Sigmoid colon (tissue), 7 donors: ENCODE measurements at places on chromosomes 11 and 22. TPM values are rescaled to one million over a fixed set of nuclear protein-coding genes. Genes with fewer than 3 reads are reported as not detected.
A peak's percentile ranks its signal among the peaks of the same experiment; 100 is the strongest.

- no peaks in the 10 kb centered on the region for H3K36me3 ChIP-seq
- no peaks in the 10 kb centered on the region for H3K27me3 ChIP-seq
- H3K27ac ChIP-seq = peak overlapping the region; percentile 97
- DNase-seq = peak; percentile 22
- H3K4me3 ChIP-seq = no peak overlapping the region
- H3K4me1 ChIP-seq = no peaks in the 10 kb centered on the region
Measured at GRCh38 chr11:8757047-8757446, 74.5 kb downstream of the RPL27A start.

DNA sequence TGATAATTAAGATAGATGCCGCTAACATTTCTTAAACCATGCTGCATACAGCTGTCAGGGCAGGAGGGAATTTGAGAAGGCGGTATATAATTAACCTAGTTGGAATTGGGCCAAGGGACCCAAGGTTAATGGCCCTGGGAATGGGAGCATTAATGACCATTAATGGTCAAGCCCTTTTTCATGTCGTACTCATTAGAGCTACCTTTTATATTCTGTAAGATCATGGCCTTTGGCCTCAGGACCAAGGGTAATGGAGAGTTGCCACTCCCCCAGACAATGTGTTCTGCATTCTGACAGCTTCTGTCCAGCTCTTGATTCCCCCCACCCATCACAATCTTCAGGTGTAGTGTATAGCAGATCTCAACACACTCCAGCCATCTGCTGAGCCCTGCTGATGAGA, 111.6 kb downstream of the NTM start:
- no peaks in the 10 kb centered on the region for H3K4me1 ChIP-seq
- no peak for DNase-seq
- H3K27me3 ChIP-seq = no peaks in the 10 kb centered on the region
- H3K27ac ChIP-seq = peak overlapping the region; percentile 44
- no peak overlapping the region for H3K4me3 ChIP-seq

DNA sequence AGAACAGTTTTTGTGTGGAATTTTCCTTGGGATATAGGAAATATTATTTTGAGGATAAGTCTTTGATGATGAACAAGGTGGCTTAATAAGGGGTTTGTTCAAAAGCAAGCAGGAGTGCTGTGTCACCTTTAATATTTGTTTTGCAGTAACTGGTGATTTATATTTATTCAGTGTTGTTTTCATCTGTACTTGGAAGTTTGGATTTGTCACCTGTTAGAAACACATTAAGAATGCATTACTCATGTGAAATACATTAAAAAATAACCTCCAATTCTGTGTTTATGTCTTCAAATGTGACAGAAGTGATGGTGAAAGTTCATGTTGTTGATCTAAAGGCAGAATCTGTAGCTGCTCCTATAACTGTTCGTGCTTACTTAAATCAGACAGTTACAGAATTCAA, 70.5 kb downstream of the DKK3 start:
- H3K4me1 ChIP-seq = peaks cover 4% of the 10 kb centered on the region
- no peak for DNase-seq
- H3K36me3 ChIP-seq = peaks cover 17% of the 10 kb centered on the region
- H3K4me3 ChIP-seq = no peak overlapping the region
- no peak overlapping the region for H3K27ac ChIP-seq

DNA sequence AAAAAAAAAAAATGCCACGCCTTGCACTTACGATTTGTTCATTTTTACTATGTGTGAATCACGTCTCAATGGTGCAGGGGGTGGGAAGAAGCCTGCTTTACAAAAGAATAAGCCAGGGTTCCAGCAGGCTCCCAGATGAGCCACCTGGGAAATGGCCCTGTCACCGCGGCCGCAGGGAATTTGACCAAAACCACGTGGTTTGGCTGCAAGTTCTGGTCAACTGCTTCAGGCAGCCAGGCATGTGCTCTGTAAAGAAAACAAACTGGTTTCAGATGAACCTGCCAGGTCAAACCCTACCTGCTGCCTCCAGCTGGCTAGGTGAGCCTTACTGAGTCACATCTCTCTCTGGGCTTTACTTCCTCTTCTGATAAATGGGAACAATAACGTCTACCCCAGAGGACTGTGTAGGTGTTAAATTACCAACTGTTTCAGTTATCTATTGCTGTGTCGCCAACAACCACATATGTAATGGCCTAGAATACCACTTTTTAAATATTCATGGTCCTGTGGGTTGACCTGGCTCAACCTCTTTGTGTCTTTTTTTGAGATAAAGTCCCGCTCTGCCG, 30.5 kb upstream of the GCAT start:
- peak overlapping the region; percentile 49 for H3K27ac ChIP-seq
- H3K27me3 ChIP-seq = no peaks in the 10 kb centered on the region
- DNase-seq = peak; percentile 83
- H3K4me1 ChIP-seq = peaks cover 13% of the 10 kb centered on the region
- H3K4me3 ChIP-seq = no peak overlapping the region

DNA sequence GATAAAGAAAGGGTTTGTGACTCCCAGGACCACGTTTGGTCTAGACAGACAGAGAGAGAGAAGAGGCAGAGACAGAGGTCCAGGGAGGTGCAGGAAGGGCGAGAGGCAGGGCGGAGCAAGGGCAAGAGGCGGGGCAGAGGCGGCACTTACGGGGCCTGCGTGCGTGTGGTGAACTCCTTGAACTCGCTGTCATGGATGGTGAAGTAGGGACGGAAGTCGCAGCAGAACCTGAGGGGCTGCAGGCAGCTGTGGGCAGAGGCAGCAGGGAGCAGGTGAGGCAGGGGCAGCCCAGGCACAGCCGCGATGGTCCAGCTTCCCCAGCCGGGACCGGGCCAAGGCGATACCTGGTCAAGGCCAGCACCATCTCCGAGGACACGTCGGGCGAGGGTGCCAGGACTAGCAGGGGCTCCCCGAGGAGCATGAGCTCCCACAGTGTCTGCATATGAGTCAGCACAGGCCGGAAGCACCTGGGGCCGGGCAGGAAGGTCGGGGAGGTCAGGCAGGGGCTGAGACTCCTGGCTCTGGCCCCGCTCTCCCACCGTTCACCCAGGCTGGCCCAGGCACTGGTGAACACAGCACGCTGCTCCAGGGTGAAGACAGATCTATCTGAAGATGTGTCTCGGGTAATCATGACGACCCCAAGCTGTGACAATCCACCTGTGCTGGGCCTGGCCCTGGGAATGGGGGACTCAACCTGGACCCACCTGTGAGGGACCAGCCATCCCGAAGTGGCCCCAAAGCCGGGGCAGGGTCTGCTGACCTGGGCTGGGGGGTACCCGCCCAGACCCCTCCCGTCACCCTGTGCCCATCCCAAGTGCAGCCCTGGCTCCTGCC, 7.2 kb upstream of the PLXNB2 start:
- H3K4me3 ChIP-seq = no peak overlapping the region
- H3K27ac ChIP-seq = no peak overlapping the region
- no peak for DNase-seq

DNA sequence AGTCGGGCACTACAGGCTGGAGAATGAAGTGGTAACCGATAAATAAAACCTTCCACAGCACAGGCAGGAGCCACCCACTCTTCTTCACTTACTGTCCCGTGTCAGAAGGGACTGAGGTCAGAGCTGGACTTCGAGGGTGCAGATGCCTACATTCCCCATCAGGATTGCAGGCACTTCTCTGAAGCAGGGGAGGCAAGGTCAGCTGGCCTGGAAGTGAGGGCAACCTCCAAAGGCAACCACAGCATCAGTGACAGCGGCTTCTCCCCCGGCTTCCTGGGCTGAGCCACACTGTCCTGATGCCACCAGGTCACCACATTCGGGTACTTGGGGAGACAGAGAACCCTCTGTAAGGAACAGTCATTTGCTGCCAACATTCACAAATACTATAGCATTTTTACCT, 22.7 kb downstream of the TCIRG1 start:
- H3K36me3 ChIP-seq = peaks cover 13% of the 10 kb centered on the region
- DNase-seq = no peak
- H3K27ac ChIP-seq = no peak overlapping the region
- no peaks in the 10 kb centered on the region for H3K27me3 ChIP-seq
- H3K4me1 ChIP-seq = no peaks in the 10 kb centered on the region

The TECTA gene
- total RNA-seq = 1.1 TPM
